Body of pancreas (tissue), 4 donors: ENCODE measurements at places on chromosomes 3 and 15. TPM values are rescaled to one million over a fixed set of nuclear protein-coding genes. Genes with fewer than 3 reads are reported as not detected.

DNA sequence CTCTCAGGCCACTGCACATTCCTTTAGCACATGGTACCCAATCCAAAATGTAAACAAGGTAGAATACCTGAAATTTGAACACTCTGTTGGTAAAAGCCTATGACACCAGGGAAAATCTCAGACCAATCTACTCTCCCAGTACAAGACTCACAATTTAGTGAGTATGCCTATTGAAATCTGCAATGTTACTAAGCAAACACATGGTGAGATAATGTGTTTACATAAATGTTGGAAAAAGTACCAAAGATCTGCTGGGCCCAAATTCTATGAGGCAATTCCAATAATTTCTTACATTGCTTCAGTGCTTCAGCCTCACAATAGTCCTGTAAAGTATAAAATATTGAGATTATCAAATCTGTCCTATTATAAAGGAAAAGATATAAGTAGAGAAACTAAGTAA, 536.1 kb downstream of the PYDC2 start:
- H3K4me3 ChIP-seq = no peak overlapping the region
- DNase-seq = no peak
- no peaks in the 10 kb centered on the region for H3K36me3 ChIP-seq
- H3K27me3 ChIP-seq = no peaks in the 10 kb centered on the region
- no peaks in the 10 kb centered on the region for H3K4me1 ChIP-seq
- no peak overlapping the region for H3K27ac ChIP-seq

FEZF2 gene
- total RNA-seq = not detected

- no peaks in the 10 kb centered on the region for H3K36me3 ChIP-seq
- no peak for DNase-seq
- no peaks in the 10 kb centered on the region for H3K27me3 ChIP-seq
- H3K27ac ChIP-seq = no peak overlapping the region
- peaks cover 7% of the 10 kb centered on the region for H3K4me1 ChIP-seq
Measured at GRCh38 chr3:108728934-108729333, 28.3 kb downstream of the RETNLB start.

DNA sequence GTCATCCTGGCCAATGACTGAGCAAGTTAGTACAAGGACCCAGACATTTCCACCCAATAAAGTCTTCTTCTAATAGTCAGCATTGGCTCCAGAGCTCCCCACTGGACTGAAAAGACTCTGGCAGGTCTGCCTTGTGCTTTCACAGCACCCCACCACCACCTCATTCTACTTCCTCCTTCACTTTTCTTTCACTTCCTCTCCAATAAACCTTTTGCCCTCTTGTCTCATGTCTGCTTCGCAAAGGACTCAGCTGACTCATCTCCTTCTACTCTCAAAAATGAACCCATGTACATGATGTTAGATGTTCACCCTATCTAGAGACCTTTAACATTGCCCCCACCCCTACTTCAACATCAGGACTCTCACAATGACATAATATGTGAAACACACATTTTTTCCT, 181.0 kb upstream of the PPP2R3A start:
- no peaks in the 10 kb centered on the region for H3K4me1 ChIP-seq
- H3K27ac ChIP-seq = no peak overlapping the region
- no peak for DNase-seq

ROBO1 gene
- total RNA-seq = 3.9 TPM

DNA sequence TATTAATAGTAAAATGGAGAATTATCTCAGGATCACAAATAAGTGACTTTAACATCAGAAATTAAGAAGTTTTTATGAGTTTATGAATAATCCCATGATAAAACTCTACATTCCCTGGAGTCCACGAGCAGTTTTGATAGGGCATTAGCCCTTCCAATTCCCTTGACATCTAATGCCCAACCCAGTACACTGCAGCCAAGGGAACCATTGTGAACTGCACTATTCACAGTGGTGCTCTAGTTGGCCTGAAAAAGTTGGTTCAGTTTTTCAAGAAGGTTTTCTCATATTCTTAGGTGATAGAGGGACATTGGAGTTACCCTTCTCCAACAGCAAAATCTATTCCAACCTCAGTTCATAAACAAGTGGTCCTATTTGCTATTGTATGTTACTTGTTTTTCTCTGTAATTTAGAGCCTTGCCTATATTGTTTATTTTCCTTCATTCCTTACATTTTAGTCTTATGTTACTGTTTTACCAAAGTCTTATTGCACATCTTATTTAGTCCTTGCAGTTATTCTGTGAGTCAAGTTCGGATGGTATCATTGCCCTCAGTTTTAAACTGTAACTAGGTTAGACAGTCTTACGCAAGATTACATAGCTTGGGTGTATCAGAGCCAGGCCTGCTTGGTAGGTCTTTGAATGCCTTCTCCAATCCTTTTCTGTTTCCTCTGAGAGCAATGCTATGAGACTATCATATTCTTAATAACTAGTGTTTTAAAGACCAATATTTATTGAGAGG, 57.9 kb upstream of the SAMMSON start:
- H3K36me3 ChIP-seq = no peaks in the 10 kb centered on the region
- H3K27ac ChIP-seq = no peak overlapping the region
- no peaks in the 10 kb centered on the region for H3K27me3 ChIP-seq
- DNase-seq = no peak
- no peaks in the 10 kb centered on the region for H3K4me1 ChIP-seq

GRCh38 chr15:29937956-29938355, 115.7 kb upstream of the TJP1 start:
- H3K4me1 ChIP-seq = peaks cover 9% of the 10 kb centered on the region
- no peak overlapping the region for H3K4me3 ChIP-seq
- no peaks in the 10 kb centered on the region for H3K36me3 ChIP-seq
- DNase-seq = no peak

UBA5 gene
- total RNA-seq = 85.6 TPM

DPPA2 gene
- total RNA-seq = not detected

GRCh38 chr3:16721494-16721893, 116.3 kb upstream of the DAZL start:
- H3K27me3 ChIP-seq = no peaks in the 10 kb centered on the region
- H3K27ac ChIP-seq = no peak overlapping the region
- H3K4me1 ChIP-seq = no peaks in the 10 kb centered on the region
- no peak overlapping the region for H3K4me3 ChIP-seq
- no peak for DNase-seq

DNA sequence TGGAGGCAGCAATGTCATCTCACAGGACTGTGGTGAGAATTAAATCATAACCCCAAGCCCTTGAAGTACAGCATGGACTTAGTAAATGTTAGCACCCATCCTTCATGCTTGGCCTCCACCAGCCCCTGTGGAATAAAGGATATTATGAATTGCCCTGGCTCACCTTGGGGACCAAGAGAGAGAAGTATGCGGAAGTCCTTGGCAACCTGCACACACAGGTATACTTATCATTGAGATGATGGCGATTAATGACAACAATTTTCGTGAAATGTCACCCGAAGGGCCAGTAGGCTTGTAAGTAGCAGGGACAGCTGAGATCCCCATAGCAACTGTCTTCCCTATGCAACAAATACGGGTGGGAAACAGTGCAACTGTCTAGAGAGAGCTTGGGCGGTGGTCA, 102.0 kb downstream of the FAM43A start:
- H3K27ac ChIP-seq = no peak overlapping the region
- no peaks in the 10 kb centered on the region for H3K36me3 ChIP-seq
- no peaks in the 10 kb centered on the region for H3K27me3 ChIP-seq
- DNase-seq = no peak

- H3K4me3 ChIP-seq = no peak overlapping the region
- DNase-seq = no peak
- H3K36me3 ChIP-seq = no peaks in the 10 kb centered on the region
- no peaks in the 10 kb centered on the region for H3K27me3 ChIP-seq
- no peaks in the 10 kb centered on the region for H3K4me1 ChIP-seq
Measured at GRCh38 chr15:71003319-71003718, 110.7 kb downstream of the LRRC49 start.

PXK gene
- total RNA-seq = 8.2 TPM

DNA sequence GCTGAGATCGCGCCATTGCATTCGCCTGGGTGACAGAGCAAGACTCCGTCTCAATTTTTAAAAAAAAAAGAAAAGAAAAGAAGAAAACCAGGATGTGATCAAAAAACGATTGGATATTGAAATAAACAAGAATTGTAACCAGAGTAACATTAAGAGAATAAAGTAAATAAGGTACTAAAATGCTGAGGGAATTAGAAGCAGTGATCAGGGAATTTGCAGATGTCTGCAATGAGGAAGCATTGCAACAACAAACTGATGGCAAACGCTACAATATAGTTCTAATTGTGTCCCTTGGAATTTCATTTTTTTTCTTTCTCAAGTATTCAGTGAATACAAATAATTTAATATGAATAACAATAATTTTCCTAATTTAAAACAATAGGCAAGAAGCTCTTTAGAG, 1077.5 kb downstream of the TBL1XR1 start:
- DNase-seq = no peak
- no peak overlapping the region for H3K27ac ChIP-seq
- no peak overlapping the region for H3K4me3 ChIP-seq
- no peaks in the 10 kb centered on the region for H3K27me3 ChIP-seq
- no peaks in the 10 kb centered on the region for H3K4me1 ChIP-seq

- no peak overlapping the region for H3K27ac ChIP-seq
- peaks cover 15% of the 10 kb centered on the region for H3K4me1 ChIP-seq
- no peak for DNase-seq
- H3K36me3 ChIP-seq = no peaks in the 10 kb centered on the region
- no peaks in the 10 kb centered on the region for H3K27me3 ChIP-seq
- no peak overlapping the region for H3K4me3 ChIP-seq
Measured at GRCh38 chr15:57038496-57038895, 120.1 kb downstream of the TCF12 start.

- peak; percentile 75 for DNase-seq
- H3K27me3 ChIP-seq = no peaks in the 10 kb centered on the region
- H3K4me1 ChIP-seq = peaks cover 4% of the 10 kb centered on the region
Measured at GRCh38 chr15:99076555-99077308, 28.1 kb upstream of the SYNM start.

- H3K27ac ChIP-seq = no peak overlapping the region
- no peak overlapping the region for H3K4me3 ChIP-seq
- DNase-seq = no peak
- H3K27me3 ChIP-seq = no peaks in the 10 kb centered on the region
- H3K36me3 ChIP-seq = no peaks in the 10 kb centered on the region
- H3K4me1 ChIP-seq = peaks cover 6% of the 10 kb centered on the region
Measured at GRCh38 chr15:70503073-70503745, 260.1 kb downstream of the UACA start.

GRCh38 chr15:89575656-89576416, 567 bp downstream of the TICRR start:
- H3K4me3 ChIP-seq = peak overlapping the region; percentile 60
- no peaks in the 10 kb centered on the region for H3K36me3 ChIP-seq
- DNase-seq = peak; percentile 16
- no peaks in the 10 kb centered on the region for H3K27me3 ChIP-seq
- peaks cover 10% of the 10 kb centered on the region for H3K4me1 ChIP-seq
